ENCODE measurements at places on chromosomes 1 and 21.

DNA sequence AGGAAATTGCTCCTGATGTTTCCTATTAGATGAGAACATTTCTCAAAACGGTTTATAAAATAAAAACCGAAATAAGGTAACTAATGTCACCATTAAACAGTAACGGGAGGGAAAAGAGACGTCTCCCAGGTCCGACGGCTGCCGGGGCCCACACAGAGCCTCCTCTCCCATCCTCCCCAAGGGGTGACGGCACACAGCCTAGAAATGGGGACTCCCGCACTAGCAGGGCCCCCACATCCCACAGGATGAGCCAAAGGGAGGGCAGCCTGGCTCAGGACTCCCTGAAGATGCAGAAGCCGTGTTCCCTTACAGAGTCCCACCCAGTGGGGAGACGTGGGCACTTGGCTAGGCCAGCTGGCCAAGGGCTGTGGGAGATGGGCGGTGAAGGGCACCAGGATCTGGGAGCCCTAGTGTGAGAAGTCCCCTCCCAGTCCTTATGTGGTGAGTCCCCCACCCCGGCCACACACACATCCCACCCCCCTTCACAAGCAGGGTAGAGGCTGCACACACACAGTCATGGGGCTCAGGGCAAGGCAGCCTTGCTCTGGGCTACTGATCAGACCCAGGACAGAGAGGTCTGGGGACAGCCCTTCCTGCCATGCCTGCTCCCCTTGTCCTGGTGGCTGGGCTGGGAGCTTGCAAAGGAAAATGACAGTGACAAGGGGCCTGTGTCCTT is 3.3 kb downstream of the KRTAP10-3 start:
- no peak for DNase-seq

DNA sequence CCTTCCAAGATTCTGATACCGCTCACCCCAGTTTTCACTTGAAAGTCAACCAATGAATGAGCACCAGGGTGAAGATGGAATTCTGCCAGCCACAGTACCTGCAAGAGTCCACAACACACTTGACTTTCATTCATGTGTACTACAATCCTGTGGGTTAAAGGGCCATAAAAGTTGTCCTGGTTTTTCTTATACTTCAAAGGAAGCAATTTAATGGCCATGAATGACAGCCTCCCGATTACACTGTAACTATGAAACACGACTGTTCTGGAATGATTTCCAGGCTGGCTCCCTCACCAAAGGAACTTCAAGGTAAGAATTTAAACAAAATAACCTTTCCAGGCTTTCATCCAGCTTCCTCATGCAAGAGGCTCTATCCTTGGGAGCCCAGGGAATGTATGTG is 502.8 kb downstream of the SMYD3 start:
- DNase-seq, result peak; percentile 46

DNA sequence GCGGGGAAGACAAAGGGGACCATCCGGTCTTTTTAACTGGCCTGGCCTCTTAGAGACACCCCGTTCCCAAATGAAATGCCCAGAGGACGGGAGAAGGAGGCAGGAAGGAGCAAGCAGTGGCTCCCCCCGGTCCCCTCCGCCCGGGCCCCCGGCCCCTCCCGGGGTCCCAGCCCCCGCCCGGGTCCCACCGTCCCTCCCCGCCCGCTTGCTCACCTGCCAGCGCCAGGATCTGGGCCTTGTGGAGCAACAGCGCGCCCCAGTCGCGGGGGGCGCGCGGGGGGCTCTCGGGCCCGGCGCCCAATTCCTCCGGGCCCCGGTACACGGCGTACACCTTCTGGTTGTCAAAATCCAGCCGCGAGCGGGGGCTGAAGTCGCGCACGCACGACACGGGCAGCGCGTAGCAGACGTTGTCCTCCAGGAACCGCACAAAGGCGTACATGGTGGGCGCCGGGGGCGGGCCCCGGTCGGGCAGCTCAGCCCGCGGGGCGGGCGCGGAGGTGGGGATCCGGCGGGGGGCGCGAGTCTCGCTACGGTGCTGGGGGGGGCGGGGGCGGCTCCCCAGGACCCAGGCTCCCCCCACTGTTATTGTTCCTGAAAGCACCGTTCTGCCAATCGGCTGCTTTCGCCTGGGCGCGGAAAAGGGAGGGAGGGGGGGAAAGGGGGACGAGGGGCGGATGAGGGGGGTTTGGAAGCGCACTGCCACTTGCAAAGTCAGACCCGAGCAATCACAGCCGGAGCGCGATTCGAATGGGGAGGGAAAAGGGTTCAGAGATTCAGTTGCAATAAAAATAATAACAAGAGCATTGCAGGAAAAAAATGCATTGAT is at the start of gene BEND5:
Gene BEND5, minus strand, starts transcription at position 499 of the 826 bp plus-strand sequence. Its CDS starts 60 bp downstream, at position 439.
- DNase-seq, result peak; percentile 38

GRCh38 chr21:44018813-44019567 is 6.9 kb downstream of the TRAPPC10 start:
- no peak for DNase-seq
